ENCODE measurements at places on chromosomes 12 and 14. TPM values are rescaled to one million over a fixed set of nuclear protein-coding genes. Genes with fewer than 3 reads are reported as not detected.

PLEKHD1 gene
- 0.16 TPM for total RNA-seq

RDH16 gene
- 0.20 TPM for total RNA-seq

PTPRO gene
- total RNA-seq, result 11.9 TPM

DPF3 gene
- 1.7 TPM for total RNA-seq

DNA sequence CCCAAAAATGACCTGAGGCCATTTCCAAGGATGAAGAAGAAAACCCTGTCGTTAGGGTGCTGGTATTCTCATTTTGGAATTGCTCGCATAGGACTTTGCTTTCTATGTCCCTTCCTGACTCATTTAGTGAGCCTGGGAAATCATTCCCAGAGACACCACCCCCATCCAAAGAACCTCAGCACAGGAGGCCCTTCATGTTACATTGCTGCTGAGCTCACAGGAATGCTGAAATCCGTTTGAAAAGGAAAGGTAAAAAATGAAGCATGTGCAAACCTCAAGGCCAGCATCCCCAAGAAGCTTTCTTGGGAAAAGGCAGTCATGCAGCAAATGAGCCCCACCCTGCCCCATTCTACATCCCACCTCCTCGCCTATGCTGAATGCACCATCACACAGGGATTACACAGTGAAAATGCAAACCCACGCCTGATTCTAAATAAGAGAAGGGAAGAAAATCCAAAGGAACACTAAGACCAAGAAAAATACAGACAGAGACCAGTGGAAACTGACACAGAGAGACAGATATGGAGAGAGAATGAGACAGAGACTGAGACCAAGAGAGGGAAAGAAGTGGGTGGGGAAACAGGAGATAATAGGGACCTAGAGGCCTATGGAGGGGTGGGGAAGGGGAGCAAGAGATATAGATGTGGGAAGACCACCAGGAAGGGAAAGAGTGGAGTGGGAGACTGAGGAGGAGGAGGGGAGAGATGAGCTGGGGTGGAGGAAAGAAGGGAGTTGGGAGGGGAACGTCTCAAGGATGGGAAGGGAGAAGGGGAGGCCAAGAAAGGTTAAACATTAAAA lies 33.5 kb downstream of the NIN start:
- no peaks in the 10 kb centered on the region for H3K4me1 ChIP-seq
- H3K4me3 ChIP-seq, result no peak overlapping the region
- peaks cover 7% of the 10 kb centered on the region for H3K36me3 ChIP-seq
- DNase-seq, result no peak

KDM2B gene
- 37.1 TPM for total RNA-seq

LTB4R gene
- total RNA-seq, result 5.9 TPM

CCNT1 gene
- 28.7 TPM for total RNA-seq

- H3K4me1 ChIP-seq, result no peaks in the 10 kb centered on the region
- no peak for DNase-seq
- peaks cover 6% of the 10 kb centered on the region for H3K36me3 ChIP-seq
- no peaks in the 10 kb centered on the region for H3K27me3 ChIP-seq
These were observed 2.4 kb upstream of the GPRC5D start for GRCh38 chr12:12954356-12954755.

GRCh38 chr12:48472259-48472658 lies at the start of gene ANP32D:
ANP32D (plus strand) TSS chr12:48472559; CDS start chr12:48472665, 106 bp downstream.
- no peak within 1 kb of the TSS for H3K27ac ChIP-seq
- no peaks in the 10 kb centered on the region for H3K36me3 ChIP-seq
- no peaks in the 10 kb centered on the region for H3K4me1 ChIP-seq
- H3K4me3 ChIP-seq, result no peak within 1 kb of the TSS
- H3K27me3 ChIP-seq, result no peaks in the 10 kb centered on the region
- no peak for DNase-seq

GRCh38 chr14:74952697-74953484 lies 2.5 kb downstream of the PGF start:
- DNase-seq, result no peak
- H3K36me3 ChIP-seq, result no peaks in the 10 kb centered on the region
- H3K4me3 ChIP-seq, result no peak overlapping the region
- no peak overlapping the region for H3K27ac ChIP-seq
- H3K4me1 ChIP-seq, result peaks cover 16% of the 10 kb centered on the region

- no peak overlapping the region for H3K4me3 ChIP-seq
- no peaks in the 10 kb centered on the region for H3K36me3 ChIP-seq
- no peaks in the 10 kb centered on the region for H3K27me3 ChIP-seq
- no peak for DNase-seq
These were observed 209.8 kb upstream of the PLEKHG7 start for GRCh38 chr12:92492995-92493394.

GRCh38 chr14:105761842-105762241 lies 235.5 kb downstream of the TMEM121 start:
- H3K4me3 ChIP-seq, result no peak overlapping the region
- no peak for DNase-seq
- H3K4me1 ChIP-seq, result no peaks in the 10 kb centered on the region

- H3K4me1 ChIP-seq, result peaks cover 2% of the 10 kb centered on the region
- H3K27me3 ChIP-seq, result no peaks in the 10 kb centered on the region
- H3K36me3 ChIP-seq, result no peaks in the 10 kb centered on the region
- H3K4me3 ChIP-seq, result no peak overlapping the region
- no peak for DNase-seq
These were observed 29.9 kb upstream of the MYBPC1 start for GRCh38 chr12:101564912-101565311.

Data from left lung (tissue), 14 donors.